ENCODE measurements at places on chromosomes 16 and 17. TPM values are rescaled to one million over a fixed set of nuclear protein-coding genes. Genes with fewer than 3 reads are reported as not detected.

DNA sequence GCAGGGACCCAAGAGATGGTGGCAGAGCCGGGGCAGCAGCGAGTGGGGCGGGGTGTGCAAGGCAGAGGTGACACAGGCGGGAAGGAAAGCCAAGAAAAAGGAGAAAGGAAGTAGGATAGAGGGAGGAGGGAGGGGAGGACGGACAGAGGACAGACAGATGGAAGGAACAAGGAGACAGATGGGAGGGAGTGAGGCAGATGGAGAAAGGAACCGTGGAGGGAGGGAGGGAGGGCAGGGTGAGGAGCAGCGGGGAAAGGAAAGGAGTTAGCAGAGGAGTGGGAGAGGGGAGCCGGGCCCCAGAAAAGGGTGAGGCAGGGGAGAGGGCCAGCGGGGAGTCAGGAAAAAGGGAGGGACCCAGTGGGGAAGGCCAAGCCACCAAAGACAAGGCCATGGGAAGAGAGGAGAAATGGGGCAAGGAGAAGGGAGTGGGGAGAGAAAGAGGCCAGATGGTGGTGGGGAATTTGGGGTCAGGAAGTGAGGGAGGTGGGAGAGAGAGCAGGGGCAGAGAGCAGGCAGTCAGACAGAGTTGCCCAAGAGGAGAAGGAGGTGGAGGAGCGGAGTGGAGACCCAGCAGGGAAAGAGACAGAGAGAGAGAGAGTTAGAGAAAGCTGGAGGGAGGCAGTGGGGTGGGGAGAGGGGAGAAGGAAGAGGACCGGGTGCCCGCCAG lies 13.2 kb upstream of the ASGR1 start:
- no peak for DNase-seq

Gene PDIA2
- not detected for total RNA-seq

DNA sequence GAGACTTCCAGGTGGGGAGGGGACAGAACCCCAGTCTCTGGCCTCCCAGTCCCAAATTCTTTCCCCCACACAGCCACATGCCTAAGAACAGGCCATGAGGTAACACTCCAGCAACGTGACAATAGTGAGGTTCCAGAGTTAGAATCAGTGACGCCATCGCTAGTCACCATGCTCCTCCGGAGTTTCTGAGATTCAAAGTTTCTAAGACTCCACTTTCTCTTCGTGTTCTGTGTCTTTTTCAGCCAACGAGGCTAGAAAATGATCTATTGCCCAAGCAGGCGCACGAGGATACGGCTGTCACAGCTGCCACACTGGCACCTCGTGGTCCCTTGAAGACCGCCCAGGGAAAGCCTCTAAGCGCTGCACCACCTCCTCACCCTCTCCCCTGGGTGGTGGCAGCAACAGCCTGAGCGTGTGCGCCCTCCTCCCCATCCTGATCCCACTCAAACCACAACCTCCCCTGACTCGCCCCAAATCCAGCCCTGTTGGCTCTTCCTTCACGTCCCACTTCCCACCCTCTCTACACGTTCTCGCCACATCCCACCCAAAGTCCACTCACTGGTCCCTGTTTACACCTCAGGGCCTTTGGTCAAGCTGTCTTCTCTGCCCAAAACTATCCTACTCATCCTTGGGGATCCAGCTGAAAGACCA lies 1.0 kb downstream of the MCRIP1 start:
- DNase-seq: no peak

DNA sequence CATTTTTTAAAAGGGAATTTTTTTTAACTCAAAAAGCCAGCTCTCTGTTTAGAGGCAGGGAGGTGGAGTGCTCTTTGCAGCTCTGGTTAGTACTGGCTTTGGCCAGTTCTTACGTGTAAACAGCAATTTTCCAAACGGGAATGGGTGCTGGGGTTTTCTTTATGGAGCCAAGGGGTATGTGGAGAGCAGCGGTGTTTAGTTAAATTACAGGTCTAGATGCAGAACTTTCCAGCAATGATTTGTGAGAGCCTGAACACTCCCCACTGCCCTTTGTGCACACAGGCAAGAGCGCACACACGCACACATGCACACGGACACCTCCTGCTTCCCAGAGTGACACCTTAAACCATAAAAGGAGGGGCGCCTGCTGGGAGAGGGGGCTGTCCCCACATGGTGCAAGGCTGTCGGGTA lies 140.2 kb downstream of the MSI2 start:
- DNase-seq: no peak

GRCh38 chr17:48893646-48894508 lies 1.3 kb downstream of the ATP5MC1 start:
- DNase-seq: no peak

DNA sequence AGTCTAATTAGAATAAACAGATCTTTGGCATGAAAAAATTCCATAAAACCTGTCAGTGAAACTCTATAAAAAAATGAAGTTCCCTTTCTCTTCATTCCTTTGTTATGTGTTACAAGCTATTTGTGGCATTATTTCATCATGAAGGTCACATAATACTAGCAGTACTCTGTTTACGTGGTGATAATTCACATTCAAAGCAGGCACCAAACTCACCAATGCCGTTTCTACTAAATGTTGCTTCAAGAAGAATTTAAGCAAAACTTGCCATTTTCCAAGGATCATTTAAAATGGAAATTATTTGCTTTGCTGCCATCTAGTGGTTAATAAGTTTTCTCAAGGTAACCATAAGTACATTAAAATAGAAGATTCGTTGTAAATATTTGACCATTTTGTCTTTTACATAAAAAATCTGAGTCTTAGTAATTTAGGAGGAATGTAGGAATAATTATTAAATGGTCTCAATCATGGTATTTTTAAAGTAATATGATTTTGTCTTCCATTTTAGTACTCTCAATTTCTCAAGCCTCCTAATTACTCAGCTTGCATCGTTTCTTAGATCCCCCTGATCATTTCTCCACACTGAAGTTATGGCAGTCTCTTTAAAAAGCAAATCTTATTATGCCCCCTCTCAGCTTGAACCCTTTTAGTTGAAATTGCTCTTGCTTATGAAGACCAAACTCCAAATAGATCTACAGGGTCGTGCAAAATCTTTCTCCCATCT lies 80.8 kb downstream of the OMG start:
- DNase-seq: no peak
